ENCODE measurements at places on chromosomes 3 and 15. TPM values are rescaled to one million over a fixed set of nuclear protein-coding genes. Genes with fewer than 3 reads are reported as not detected.

GRCh38 chr3:9553021-9553947, at the start of gene LHFPL4:
TSS of gene LHFPL4 (minus strand) at chr3:9553822. CDS start at chr3:9552679, 1,143 bp downstream.
- no peak for DNase-seq

- no peak for DNase-seq
Measured at GRCh38 chr15:72272997-72273352, 621 bp upstream of the PARP6 start.

The CD80 gene
- total RNA-seq: not detected

GRCh38 chr3:190556351-190556750, 42.5 kb downstream of the IL1RAP start:
- no peak for DNase-seq

- no peak for DNase-seq
Measured at GRCh38 chr15:67066959-67067853, 1.8 kb downstream of the SMAD3 start.

GRCh38 chr3:101888653-101889052, 39.3 kb downstream of the NFKBIZ start:
- DNase-seq: no peak

- no peak for DNase-seq
Measured at GRCh38 chr3:111831840-111832239, 27.2 kb upstream of the PHLDB2 start.

- DNase-seq: no peak
Measured at GRCh38 chr15:34065941-34066340, 26.9 kb upstream of the AVEN start.

DNA sequence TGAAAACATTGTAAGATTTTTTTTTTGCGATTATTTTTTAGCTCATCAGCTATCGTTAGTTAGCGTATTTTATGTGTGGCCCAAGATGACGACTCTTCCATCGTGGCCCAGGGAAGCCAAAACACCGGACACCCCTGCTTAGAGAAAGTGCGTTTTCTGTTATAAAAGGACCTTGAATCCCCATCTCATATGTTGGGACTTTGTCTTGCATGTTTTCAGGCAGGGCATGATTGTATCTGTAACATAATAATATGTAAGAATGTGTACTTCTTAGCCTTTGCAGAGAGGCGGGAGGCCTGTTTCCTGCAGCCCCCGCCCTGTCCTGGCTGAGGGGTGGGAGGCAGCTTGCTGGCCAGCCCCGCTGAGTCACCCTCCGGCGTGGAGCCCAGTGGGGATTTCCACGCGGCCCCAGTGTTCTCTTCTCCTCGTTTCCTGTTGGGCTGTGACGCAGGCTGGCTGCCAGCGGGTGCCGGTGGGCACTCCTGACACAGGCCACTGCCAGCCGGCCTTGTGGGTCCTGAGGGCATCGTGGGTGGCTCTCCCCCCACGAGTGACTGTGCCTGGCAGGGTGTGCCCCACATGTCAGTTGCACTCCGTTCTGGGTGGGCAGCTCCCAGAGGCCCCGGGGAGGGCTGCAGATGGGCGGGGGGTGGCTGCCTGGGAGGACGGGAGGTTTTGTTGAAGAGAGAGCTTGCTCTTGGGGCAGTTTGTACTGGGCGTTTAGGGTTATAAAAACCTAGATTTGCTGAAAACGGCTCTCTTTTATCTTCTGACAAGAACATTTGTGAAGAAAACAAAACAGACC, 55.6 kb downstream of the SMAD3 start:
- peak; percentile 93 for DNase-seq

- no peak for DNase-seq
Measured at GRCh38 chr3:120326784-120327183, 22.4 kb downstream of the LRRC58 start.

DNA sequence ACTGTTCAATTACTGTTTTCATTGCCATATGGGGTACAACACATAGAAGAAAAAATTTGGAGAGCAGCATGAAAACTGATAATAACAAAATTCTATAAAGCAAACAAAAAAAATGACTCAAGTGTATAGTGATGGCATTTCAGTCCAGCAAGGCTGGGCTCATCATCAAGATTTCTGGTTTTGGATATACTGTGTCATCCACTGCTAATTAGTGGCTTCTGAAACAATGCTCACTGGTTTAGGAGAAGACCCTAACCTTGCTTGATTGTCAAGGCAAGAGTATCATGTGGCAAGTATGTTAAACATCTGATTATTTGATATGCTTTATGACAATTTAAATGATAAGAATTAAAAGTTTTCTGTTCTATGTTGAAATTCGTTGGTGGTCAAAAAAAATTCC, 96.9 kb downstream of the RFX7 start:
- DNase-seq: no peak

DNA sequence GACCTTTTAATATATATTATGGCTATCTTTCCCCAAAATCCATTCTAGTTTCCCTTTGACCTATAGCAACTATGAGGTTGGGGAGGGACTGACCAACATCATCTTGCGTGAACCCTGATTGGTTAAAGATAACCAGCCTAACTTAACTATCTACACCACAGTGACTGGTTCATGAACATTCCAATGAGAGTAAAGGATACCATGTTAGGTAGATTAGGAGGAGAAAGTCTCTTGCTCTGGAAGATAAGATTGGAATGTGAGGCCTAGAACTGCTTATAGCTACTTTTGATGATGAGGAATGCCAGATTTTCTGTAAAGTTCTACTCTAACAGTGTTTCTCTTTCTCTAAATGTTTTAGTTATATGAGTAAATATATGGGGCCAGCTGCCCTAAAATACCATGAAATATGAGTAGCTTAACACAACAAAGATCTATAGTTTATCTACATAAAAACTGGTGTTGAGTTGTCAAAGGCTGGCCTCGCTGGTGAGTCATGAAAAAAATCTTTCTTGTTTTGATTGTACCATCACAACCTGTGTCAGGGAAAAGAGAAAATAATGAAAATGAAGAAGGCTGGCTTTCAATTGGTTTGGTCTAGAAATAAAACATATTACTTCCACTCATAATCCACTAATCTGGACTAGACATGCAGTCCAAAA, 481.4 kb downstream of the NSUN3 start:
- no peak for DNase-seq

DNA sequence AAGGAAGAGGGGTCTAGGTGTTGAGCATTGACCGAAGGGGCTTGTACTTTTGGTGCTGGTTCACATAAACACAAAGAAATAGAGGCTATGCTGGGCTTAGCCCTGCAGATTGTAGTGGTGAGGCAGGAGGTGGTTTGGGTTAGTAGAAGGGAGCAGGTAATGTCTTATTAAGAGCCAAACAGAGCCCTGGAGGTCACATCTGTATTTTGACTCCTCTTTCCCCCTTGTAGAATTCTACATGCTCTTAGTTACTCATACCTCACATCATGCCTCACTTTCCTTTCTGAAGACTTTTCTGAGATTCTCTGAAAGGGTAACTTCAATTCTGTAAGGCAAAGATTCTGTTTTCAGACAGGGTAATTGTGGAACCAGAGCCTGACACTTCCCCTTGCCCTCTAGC, 16.1 kb upstream of the ZNF80 start:
- no peak for DNase-seq

The CTDSPL gene
- 57.4 TPM for total RNA-seq

The FBXO40 gene
- under 0.01 TPM for total RNA-seq

DNA sequence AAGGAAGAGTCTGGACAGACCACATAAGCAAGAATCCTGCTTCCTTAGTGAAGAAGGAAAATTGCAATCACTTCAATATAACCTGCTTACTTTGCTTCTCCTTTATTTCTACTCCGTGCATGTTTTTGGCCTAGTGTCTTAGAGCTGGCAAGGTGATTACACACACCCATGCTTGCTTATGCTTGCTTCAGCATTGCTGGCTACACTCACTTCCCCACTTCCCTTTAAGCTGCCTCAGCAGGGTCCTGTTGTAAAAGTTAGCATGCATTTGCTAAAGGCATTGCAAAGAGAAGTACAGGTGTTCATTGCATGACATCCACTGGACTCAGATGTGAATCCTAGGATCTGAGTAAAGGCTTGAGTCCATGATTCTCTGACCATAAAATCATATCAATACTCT, 47.5 kb upstream of the STT3B start:
- no peak for DNase-seq

GRCh38 chr15:57421110-57421509, 44.8 kb downstream of the CGNL1 start:
- DNase-seq: no peak

GRCh38 chr15:31977812-31978661, 52.3 kb upstream of the CHRNA7 start:
- no peak for DNase-seq

The HRH1 gene
- total RNA-seq: 14.6 TPM

The MRAS gene
- 13.3 TPM for total RNA-seq

- DNase-seq: no peak
Measured at GRCh38 chr3:129304962-129305222, 26.2 kb downstream of the HMCES start.

The RHCG gene
- total RNA-seq: not detected

The MUC20 gene
- total RNA-seq: not detected

DNA sequence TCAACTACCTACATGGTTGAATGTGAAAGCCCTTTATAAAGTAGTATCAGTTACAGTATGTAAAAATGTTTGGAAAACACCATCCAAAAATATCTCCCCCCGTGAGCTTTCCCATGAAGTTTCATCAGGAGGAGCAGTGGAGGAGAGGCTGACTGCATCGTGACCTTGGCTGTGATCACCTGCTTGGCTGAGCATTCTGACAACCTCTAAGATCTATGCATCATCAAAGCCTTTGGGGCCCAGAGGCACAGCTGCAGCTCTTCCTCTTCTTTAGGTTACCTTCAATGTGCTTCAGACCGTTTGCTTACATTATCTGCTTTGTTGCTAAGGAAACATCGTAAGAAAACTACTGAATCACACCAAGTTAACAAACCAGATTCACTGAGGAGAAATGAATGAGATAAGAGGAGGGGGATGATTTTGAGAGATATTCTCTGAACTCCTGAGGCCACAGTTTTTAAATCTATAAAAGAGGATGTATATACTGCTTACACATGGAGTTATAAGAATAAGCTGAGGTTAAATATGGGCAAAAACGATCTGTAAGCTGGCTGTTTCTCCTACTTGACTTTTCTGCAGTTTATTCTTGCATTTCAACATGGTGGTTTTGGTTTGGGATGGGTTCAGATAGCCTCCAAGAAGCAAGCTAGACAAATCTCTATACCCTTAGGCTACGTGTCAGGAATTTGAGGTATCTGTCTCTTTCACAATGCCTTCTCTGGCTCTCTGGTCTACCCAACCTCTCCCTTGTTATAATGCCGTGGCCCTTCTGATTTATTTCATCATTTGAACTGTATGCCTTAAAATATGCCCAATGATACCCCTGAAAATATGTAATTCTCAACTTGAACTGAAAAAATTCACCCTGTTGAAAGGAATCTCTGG, 4.0 kb downstream of the GCSAM start:
- DNase-seq: no peak

DNA sequence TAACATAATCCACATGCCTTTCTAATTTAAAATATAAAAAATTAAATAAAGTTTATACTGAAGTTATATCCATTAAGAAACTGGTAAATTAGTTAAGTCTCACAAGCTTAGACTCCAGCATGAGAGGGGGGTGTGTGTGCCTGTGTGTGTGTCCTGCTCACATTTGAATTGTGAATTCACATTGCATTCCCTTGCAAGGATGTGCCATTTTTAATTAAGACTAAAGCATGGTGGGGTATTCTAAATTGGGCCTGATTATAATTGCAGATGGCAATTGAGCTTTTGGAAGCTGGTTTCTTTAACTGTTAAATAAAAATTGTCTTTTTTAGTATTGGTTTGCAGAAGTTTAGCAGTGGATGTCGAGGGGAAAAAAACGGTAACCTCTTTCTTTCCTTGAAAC, 56.9 kb downstream of the PTPRG start:
- DNase-seq: no peak

DNA sequence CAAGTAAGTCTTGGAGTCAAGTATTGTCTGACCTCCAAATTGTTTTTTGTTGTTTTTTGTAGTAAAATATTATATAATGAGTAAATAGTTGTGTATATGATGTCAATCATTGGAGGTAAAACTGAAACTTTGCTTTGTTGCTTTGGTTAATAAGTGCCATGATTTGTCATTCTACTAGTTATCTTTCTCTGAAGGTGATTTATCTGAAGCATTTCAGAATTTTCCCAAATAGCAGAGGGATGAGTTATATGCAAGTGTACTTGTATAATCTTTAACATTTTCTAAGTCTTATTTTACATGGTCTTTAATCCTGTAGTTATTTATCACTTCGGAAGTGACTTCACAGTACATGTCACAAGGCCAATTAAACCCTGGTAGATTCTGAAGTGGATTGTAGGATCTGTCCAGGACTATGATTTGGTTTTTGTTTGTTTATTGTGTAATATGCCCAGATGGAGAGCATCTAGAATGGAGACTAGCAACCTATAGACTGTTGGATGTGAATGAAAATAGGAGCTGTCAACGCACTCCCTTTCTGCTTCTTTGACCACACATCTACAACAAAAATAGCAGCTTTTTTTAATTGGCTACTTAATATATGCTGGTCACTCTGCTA, 93.1 kb upstream of the SAMMSON start:
- no peak for DNase-seq

DNA sequence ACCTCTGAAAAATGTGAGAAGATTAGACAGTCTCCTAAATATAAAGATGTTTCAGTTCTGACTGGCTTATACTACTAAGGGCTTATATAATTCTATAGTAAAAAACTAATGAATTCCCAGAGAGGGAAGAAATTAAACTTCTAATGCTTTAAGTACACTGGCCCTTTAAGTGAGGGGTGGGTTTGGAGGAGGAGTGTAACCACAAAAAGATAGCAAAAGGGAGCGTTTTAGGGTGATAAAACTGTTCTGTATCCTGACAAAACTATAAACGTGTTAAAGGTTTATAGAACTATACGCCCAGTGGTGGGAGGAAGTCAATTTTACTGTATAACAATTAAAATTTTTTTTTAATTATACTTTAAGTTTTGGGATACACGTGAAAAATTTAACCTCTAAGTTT, 45.8 kb downstream of the CEP152 start:
- DNase-seq: no peak

- no peak for DNase-seq
Measured at GRCh38 chr3:187025656-187026316, 95.5 kb downstream of the ST6GAL1 start.

DNA sequence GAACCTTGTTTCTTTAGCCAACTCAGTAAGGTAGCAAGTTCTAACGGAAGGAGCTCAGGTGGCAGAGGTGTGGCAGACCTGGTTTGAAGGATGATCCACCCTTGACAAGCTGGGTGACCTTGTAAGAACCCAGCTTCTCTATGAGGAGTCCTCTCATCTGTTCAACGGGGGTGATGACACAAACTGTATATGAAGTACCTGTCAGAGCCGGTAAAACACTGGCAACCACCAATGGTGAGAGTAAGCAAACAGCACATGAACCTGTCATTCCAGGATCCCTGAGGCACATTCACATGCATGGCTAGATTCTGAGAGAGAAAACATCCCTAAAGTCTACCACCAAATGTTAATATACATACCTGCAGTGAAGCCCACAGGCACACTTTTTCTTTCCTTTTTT, 2.4 kb downstream of the SCAP start:
- no peak for DNase-seq

The ROBO1 gene
- total RNA-seq: 16.8 TPM

All from pulmonary artery endothelial cell (primary cell).